Natural killer cell treated with Interleukin-12 subunit alpha and Interleukin-12 subunit beta and Interleukin-15 and Interleukin-18, amount 100 ng/mL, for 72 hours (primary cell): ENCODE measurements at places on chromosomes 3 and 15. TPM values are rescaled to one million over a fixed set of nuclear protein-coding genes. Genes with fewer than 3 reads are reported as not detected.

DNA sequence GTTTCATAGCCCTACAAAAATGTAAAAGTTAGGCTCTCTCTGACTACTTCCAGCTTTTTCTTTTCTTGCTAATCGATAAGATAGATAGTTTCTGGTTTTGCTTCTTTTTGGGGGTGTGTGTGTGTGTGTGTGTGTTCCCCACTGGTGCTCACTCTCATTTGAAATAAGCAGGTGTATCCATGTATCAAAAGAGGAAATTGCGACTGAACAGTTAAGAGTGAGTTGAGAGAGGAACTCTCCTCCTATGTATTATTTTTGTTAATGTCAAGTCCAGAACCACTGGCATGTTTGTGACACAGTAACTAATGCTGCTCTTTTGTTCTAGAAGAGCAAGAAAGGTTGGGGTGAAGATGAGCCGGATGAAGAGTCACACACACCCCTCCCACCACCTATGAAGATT, 96.7 kb upstream of the UMPS start:
- no peak for DNase-seq

DNA sequence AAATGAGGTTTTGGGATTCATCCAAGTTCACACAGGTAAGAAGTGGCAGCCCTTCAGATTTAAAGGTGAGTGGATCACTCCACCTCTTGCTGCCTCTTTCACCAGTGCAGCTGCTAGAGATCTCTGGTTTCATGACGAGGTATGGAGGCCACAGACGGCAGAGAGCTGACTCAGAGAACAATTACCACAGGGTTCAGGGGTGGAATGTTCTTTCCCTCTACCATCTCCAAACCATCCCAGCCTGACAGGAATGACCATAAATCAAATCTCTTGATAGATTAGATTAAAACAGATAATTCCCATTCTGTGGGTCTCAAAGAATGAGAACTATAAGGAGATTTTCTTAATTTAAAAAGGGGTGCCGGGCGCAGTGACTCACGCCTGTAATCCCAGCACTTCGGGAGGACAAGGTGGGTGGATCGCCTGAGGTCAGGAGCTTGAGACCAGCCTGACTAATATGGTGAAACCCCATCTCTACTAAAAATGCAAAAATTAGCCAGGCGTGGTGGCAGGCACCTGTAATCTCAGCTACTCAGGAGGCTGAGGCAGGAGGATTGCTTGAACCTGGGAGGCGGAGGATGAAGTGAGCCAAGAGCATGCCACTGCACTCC, 174.2 kb upstream of the ATP11B start:
- DNase-seq: no peak

The RGMA gene
- total RNA-seq: not detected

DNA sequence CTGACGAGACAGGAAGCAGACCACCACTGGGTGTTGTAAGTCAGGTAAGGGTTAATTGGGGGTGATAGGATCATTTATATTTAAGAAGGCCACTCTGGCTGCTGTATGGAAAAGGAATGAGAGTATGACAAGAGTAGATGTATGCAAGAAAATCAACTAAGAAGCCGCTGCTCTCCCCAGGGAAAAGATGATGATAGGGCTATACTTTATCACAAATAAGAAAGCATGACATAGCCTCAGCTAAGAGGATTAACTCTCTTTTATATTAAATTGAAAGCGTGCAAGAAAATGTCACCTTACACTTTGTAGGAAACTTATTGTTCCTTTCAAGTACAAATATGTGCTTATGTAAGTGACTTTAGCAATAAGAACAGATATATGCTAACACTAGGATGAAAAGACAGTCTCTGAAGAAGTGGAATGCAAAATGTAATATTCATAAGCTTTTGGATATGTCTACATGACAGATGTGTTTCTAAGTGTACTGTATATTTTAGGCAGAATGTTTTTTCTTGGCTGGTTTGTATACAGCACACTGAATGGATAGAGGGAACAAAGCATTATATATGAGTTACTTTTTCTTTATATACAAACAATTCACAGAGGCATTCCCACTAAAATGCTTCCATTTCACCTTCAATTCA, 8.7 kb upstream of the NDUFB4 start:
- DNase-seq: no peak

DNA sequence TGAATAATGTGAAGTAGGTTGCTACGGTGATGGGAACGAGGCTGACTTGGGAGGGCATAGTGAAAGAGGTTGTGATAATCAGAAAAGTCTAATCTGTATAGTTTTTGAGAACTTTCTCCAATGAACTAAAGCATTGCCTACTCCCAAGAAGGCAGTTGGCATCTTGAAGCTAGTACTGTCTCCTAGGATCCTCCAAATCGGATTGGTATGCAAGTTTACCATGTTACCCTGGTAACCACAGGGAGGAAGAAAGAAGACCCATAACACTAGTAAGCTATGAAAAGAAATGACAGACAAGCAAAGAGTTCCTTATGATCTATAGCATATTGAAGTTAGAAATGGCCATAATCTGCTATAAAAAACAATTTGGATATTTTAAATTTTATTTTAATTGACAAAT, 127.2 kb upstream of the SYNPR start:
- no peak for DNase-seq

GRCh38 chr3:12799525-12800440, 3.3 kb downstream of the CAND2 start:
- DNase-seq: no peak

GRCh38 chr3:46089237-46090011, 62.1 kb upstream of the XCR1 start:
- peak; percentile 87 for DNase-seq

The GRM7 gene
- not detected for total RNA-seq

The GOLGA6L7 gene
- not detected for total RNA-seq

- DNase-seq: no peak
Measured at GRCh38 chr3:139629033-139629432, 48.7 kb downstream of the NMNAT3 start.

The ISLR2 gene
- not detected for total RNA-seq

DNA sequence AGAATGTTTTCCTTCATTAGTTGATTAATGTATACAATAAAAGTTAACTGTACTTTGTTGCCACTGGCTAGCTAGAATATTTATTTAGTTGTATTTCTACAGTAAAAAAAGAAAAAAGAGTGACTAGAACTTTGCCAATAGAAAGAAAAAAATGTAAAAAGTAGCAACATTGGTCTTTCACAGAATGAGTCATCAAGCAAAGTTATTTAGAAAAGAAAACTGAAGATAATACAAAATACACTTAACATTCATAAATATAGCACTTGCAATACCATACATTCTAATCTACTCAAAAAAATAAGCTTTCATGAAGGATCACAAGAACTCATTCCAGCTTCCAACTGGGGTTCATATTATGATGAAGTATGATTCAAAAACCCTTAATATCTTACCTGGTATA, 83.4 kb downstream of the AQR start:
- no peak for DNase-seq

GRCh38 chr3:119359476-119360326, 65.5 kb downstream of the ARHGAP31 start:
- no peak for DNase-seq

- DNase-seq: no peak
Measured at GRCh38 chr3:179687967-179688535, 35.2 kb downstream of the USP13 start.

GRCh38 chr15:81880314-81880713, 165.5 kb downstream of the MEX3B start:
- no peak for DNase-seq

- peak; percentile 82 for DNase-seq
Measured at GRCh38 chr3:14508966-14509795, 31.0 kb downstream of the GRIP2 start.

DNA sequence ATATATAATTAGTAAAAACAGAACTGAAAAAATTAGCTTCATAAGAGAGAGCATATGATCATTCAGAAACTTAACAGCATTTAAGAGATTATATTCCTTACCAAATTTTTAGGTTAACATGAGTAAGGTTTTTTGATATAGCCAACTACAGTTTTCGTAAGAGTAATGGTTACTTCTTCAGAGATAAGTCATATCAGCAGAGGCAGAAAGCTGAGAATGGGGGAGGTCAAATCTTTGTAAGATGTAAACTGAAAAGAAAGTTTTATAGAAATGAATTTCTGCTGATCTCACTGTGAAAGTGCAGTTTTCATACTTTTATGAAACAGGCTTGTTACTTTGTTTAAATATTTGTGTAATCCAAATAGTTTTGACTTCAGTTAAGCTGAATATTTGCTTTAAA, 193.3 kb downstream of the ZBTB20 start:
- DNase-seq: no peak

DNA sequence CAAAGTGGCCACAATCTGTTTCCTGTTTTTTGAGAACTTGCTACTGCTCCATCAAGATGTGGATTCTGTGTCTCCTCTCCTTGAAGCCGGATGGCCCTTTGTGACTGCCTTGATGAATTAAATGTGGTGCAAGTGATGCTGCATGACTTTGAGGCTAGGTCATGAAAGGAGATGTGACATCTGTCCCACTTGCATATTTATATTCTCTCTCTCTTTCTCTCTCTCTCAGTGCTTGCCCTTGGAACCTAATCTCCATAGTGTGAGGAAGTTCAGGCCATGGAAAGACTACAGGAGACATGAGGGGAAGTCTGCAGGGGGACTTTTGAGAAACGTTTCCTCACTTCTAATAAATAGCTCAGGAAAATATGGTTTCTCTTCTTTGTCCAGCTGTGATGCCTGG, 50.0 kb upstream of the ADPGK start:
- no peak for DNase-seq

DNA sequence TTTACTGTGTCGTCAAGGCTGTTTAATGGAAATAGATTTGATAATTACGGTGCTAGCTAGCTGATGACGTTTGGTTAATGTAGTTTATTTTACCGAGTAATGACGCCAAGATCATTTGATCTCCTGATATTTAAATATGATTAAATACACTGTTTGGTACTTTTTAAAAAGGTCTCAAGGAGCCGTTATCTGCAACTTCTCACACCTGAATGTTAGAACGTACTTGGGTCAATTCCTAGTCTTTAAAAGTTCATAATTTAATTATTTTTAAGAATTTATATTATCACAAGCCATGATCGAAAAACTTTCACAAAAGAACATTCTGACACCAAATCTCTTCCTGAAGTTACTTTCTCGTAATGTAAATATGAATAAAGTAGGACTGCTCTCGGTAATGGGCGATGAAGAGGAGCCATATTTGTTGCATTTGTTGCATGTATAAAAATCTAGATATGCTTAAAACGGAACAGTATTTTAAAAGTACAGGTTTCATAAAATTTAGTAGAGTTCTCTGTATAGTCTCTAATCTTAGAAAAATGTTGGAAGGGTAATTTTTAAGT, 16.2 kb upstream of the CHD2 start:
- no peak for DNase-seq

GRCh38 chr15:33311312-33311971, 675 bp downstream of the RYR3 start:
- DNase-seq: no peak

- no peak for DNase-seq
Measured at GRCh38 chr15:25226360-25226759, 212.5 kb downstream of the UBE3A start.

DNA sequence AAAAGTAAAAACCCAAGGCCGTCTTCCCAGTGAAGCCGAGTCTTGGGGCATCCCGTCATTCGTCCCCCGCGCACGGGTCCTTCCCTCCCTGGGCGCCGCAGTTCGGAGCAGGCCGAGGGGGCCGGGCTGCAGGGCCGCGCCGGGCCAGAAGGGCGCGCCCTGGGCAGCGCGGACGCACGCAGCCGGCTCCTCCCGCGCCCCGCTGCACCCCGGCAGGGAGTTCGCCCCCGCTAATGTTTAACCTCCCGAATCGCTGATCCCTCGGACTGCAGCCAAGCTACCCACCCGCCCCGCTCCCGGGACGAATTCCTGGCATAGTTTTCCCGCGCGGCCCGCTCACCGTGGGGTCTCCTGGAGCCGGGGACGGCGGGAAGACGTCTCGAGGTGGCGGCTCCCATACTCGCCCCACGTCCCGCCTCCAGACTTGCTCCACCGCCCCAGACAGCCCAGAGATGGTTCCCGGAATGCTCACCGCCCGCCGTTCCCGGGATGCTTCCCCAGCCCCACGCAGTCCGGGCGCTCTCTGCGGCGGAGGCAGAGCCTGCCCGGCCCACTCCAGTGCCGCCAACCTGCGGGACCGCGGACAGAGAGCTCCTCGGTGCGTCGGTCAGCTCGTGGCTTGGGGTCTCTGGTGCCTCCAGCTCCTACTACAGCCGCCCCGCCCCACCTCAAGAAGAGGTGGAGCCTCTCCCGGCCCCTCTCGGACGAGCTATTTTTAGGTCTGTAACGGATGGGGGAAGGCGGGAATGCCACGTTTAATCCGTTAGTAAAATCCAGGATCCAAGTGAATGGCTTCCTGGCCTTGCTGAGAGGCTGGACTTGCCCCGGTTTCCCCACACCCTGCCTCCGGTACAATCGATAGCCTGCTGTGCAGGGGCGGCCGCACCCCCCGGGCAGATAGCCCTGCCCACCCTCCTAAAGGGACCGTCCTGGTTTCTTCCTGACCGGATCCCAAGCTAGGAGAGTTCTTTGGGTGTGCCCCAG, at the start of gene DZIP1L:
Gene DZIP1L (minus strand): TSS at position 621 of the 984 bp plus-strand sequence. CDS start 11,637 bp downstream, outside the sequence.
- no peak for DNase-seq

GRCh38 chr3:58899953-58900298, 149.9 kb downstream of the CFAP20DC start:
- no peak for DNase-seq

DNA sequence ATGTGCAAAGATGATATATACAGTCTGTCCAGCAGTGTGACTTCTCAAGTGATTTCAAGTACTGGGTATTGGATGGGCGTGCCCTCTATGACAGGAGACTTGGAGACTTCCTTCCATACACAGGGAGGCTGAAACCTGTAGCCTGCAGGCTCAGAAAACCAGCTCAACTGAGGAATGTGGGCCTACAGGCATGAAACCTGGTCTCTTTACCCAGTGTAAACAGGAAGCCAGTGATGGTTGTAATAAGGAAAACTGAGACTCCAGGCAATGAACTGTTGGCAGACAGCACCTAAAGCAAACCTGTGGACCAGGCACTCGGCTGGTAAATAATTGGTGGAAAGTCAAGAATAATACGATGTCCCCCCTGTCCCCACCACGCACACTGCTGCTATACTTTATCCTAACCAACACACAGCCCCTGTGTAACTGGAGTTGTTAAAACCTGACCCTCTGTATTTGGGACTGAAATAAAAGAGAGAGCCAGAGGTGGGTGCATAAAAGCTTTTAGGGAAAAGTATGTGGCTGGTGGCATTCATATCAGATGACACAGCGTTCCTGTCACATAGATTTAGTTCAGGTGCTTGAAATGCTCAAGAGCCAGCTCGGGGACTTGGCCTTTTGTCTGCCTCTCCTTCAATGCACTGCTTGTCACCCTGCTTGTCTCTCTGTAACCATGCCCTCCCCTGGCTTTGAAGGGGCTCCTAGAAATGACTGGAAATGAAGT, 144.7 kb downstream of the TPRG1 start:
- DNase-seq: no peak

The FAM3D gene
- not detected for total RNA-seq
